Fibroblast of upper back skin (primary cell): ENCODE measurements at places on chromosomes 4 and X.

GRCh38 chrX:130801901-130802300 is 101.1 kb downstream of the ENOX2 start:
- DNase-seq, result no peak

GRCh38 chrX:120559804-120560203 is 958 bp downstream of the CUL4B start:
- DNase-seq, result no peak

DNA sequence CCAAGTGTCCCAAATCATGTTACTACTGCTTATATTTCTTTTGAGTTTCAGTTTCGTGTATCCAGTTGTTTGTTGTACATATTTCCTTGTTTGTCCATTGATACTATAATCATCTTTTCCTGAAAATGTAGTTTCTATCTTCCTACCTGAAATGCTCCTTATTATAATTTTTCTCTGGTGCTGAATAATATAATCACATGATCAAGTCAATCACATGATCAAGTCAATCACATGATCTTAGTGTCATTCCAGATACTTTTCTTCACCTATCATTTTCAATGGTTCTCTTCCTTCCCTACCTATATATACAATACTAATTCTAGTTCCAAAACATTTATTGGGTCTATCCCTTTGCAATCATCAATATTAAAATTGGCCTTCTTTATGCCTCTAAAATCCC is 2058.8 kb downstream of the PCDH7 start:
- no peak for DNase-seq

GRCh38 chr4:87018753-87019152 is 83.9 kb downstream of the AFF1 start:
- DNase-seq, result no peak

- DNase-seq, result peak; percentile 24
Measured at GRCh38 chrX:48461830-48462229, 8.2 kb downstream of the SLC38A5 start.

- no peak for DNase-seq
Measured at GRCh38 chr4:31190671-31191070, 470.5 kb downstream of the PCDH7 start.

DNA sequence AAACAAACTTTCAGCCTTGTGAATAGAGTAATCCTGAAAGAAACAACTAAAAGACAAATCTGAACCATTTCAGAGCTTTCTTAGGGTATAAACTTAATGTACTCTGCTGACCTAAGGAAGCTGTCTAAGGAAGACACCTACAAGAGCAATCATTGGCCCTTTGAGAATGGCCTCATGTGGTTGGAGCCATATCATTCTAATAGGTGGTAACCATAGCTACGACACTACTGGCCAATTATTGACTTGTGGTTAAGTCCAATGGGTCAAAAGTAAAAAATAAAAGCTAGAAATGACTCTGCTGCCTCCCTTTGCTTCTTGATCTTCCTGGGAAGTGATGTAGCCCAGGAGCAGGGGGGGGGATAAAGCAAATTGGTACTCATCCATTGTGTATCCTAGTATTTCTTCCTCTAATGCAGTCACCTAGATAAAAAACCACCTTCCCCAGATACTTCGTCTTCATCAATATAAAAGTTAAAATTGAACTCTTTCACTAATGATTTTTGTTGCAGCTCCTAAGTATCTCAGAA is 547.0 kb downstream of the ARAP2 start:
- no peak for DNase-seq

DNA sequence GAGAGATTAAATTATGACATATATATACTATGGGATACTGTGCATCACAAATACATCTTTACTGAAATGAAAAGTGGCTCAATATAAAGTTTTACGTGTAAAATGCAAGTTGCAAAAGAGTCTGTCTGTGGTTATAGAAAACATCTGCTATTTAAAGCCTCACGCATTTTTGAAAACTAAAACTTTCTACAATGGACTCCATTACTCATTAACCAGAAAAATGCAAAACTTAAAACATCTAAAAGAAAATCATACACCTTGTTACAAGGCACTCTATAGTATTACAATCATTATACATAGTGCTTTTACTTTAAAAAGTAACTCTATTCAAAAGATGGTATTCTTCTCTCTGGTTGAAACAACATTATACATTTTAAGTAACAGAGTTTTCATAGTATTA is 755.6 kb downstream of the DMD start:
- no peak for DNase-seq

- no peak for DNase-seq
Measured at GRCh38 chr4:87559090-87559837, 30.1 kb upstream of the SPARCL1 start.

DNA sequence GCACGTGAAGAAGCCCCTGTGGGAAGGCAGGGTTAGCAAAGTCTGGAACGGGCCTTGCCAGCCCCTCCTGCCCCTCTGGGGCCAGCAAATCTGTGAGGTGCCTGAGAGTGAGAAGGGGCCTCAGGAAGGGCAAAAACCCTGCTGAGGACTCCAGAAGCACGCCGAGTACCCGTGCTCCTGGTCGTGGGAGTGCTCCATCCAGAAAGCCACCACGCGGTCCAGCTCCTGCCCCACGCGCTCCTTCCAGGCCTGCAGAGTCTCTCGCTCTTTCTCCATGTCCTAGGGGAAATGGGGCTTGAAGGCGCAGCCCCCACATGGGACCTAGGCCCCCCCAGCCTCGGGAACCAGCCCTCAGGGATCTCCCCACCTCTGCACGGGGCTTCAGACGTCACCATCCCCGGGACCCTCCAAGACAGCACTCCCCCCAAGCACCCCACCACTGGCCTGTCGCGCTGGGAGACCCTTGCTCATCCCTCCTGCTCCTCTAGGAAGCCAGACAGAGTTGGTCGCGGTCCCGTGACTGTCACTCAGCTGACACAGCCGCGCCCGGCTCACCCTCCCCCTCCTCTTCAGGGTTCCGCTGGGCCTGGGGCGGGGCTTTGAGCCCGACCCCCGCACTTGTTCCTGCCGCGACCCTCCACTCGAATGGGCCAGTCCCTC is at the start of gene RENBP:
Gene RENBP (minus strand): TSS at position 504 of the 660 bp plus-strand sequence. CDS start 33 bp downstream, at position 471.
- no peak for DNase-seq

- DNase-seq, result peak; percentile 8
Measured at GRCh38 chrX:15973299-15973698, 118.7 kb upstream of the AP1S2 start.

DNA sequence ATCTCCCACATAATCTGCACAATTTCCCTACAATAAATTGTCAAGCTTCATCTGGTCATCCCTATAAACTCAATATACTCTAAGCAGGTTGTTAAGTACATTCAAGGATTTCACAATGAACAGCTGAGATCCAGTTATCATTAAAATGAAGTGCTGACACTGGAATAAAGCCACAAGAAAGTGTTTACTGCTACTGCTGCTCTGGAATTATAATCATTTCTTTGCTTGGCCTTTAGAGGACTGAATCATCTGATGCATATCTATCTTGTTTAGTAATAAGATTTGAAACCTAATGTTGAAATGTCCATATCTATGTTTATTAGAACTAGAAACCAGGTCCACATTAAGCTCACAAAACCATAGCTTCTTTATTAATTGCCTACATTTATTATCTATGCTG is 338.6 kb upstream of the ZFP42 start:
- DNase-seq, result peak; percentile 78

DNA sequence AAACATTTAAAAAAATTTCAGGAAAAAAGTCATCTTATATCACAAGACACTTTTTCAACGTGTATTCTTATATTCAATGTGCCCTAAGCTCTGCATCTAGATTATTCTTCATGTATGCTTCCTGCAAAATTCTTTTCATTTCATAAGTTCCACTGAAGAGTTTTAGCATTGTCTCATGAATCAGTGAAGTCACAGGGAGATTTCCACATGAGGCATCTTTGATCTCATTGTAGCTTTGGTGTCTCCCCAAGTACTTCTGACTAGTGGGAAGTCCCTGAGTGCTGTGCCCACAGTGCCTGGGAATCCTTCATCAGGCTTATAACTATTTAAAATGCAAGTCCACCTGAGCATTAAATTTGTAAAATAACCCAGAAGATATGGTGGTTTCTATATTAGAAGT is 123.8 kb downstream of the MAD2L1 start:
- DNase-seq, result no peak

DNA sequence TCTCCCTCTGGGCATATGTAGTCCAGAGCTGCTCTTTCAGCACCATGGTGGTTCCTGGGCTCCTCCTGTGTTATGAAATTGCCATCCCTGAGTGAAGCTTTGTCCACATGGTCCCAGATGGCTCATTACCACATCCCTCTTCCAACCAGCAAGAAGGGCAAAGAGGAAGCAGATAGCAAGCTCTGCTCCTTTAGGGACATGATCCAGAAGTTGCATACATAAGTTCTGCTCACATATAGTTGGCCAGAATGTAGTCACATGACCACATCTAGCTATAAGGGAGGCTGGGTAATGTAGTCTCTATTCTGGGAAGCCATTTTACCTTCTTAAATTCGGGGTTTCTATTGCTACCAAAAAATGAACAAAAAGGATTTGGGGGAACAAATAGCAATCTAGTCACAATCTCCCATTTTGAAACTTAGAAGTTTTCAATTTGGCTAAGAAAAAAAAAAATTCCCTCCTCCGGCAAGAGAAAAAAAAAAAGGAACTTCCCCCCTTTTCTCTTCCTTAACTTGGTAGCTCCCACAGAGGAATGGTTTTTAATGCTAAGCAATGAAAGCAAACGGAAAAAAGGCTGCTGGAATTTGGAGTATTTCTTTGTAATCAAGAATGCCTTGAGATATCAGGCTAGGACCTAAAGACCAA is 88.2 kb upstream of the USP9X start:
- DNase-seq, result peak; percentile 77

- DNase-seq, result peak; percentile 0
Measured at GRCh38 chr4:46329118-46329976, 60.6 kb downstream of the GABRA2 start.

DNA sequence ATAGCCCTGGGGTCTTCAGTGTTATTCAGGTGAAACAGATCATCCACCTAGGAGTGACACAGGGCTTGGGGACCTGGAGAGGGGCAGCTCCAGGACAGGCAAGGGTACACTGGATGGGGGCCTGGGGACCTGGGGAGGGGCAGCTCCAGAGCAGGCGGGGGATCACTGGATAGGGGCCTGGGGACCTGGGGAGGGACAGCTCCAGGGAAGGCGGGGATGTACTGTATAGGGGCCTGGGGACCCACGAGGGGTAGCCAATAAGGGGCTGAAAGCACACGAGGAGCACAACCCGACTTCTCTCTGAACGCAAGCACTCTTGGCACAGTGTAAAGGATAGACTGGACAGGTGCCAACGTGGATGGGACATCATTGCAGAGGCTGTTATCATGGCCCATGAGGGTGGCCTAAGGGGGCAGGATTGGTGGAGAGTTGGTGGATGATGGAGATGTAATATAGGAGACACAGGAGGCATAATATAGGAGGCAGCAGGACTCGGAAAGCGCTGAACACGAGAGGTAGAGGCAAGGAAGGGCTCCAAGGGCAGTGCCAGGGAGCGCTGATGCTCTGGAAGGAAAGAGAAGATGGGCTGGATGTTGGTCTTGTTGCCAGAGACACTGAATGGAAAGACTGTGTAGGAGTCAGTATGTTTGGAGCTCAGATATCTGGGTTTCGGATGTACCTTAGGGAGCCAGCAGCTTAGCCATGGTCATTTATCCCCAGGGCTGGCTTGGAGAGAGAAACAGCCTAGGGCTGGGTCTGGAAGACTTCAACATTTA is 37.9 kb upstream of the FGFBP2 start:
- DNase-seq, result no peak

DNA sequence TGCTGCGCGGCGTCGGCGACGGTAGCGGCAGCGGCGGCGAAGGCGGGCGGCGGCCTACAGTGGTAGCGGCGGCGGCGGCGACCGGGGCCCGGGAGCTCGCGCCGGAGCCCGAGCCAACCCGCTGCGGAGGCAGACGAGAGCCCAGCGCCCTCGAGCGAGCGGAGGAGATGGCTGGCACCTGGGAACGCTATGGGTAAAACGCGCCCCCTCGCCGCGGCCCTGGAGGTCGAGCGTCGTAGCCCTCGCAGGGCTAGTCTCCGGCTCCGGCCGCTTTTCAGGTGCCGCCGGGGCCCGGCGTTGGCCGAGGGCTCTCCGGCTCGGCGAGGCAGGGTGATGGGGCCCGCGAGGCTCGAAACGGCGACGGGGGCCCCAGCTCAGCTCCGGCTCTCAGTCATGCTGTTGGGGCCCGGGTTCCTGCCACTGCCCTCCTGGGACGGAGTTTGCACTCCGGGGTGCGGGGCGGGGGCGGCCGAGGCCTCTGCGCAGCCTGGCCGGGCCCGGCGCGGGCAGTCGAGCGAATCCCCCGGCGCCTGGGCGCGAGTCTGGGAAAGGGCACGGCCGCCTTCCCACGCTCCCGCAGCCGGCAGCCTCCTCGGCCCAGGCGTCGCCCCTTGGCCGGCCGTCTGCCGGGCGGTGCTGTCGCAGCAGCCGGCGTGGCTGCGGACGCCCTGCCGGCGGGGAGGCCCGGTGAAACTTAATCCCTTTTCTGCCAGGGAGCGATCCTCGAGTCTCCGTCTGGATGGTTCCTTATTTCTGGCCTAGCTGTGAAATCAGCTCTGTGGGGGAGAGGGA is 768 bp downstream of the MID2 start:
- peak; percentile 40 for DNase-seq

GRCh38 chr4:157128395-157128794 is 52.4 kb downstream of the GLRB start:
- DNase-seq, result peak; percentile 69

- no peak for DNase-seq
Measured at GRCh38 chr4:76216524-76216923, 2.9 kb upstream of the SCARB2 start.

DNA sequence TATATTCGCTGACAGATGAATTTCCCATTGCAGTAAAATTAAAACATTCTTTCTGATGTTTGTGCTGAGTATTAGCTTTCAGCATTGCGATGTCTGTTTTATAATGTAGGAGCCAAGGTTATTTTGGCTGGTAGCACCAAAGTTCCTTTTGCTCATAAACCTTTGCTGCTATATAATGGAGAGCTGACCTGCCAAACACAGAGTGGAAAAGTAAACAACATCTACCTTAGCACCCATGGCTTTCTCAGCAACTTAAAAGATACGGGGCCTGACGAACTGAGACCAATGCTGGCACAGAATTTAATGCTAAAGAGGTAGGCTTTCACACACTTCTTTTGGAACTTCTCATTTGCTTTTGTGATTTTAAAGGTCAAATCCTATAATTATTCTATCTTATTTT is 46.0 kb downstream of the WDR19 start:
- DNase-seq, result no peak

DNA sequence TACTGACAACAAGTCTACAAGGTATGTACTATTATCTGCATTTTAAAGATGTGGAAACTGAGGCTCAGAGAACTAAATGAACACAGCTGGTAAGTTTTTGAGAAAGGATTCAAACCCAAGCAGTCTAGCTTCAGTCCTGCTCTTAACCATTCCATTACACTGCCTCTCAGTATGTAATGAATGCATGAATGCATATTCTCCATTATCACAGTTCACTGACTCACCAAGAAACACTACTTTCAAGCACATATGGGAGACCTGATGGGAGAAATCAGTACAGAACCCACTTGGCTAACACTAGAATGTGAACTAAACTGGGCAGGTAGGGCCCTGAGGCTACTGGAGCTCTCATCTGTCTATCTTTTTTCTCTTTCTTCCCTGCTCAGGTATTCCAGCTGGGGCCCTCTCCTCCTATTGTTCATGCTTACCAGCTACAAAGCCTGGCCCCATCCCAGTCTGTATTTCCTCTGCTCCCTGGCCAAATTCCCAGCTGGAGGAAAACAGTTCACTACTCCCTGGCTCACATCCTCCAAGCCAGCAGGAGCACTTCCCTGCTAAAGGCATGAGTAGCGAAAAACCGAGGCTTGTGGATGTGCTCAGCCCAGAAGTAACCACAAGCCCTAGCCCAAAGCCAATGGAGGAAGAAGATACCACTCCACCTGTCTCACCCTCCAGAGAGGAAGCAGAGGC is 178.2 kb upstream of the ARHGEF9 start:
- no peak for DNase-seq
